Activated CD4-positive, alpha-beta T cell treated with anti-CD3 and anti-CD28 coated beads, Interleukin-2, amount 50 U/mL, for 16 hours (primary cell): ENCODE measurements at places on chromosomes 7 and 10.
A peak's percentile ranks its signal among the peaks of the same experiment; 100 is the strongest.

DNA sequence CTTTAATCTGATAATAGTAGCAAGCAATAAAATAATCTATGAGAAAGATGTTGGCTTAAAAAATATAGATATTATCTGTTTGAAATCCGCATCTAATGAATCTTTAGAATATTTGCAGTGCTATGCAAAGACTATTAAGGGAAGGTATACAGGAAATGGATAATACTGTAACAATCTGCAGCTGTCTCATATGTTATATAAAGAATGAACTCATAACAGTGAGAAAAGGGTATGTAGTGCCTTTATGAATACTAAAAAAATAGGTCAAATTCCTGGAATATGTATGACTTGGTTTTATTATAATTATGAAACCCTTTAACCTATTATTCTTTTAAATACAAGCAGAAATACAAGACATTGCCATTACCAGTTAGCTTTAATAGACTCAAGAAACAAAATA, 105.1 kb upstream of the GPR22 start:
- DNase-seq = no peak

DNA sequence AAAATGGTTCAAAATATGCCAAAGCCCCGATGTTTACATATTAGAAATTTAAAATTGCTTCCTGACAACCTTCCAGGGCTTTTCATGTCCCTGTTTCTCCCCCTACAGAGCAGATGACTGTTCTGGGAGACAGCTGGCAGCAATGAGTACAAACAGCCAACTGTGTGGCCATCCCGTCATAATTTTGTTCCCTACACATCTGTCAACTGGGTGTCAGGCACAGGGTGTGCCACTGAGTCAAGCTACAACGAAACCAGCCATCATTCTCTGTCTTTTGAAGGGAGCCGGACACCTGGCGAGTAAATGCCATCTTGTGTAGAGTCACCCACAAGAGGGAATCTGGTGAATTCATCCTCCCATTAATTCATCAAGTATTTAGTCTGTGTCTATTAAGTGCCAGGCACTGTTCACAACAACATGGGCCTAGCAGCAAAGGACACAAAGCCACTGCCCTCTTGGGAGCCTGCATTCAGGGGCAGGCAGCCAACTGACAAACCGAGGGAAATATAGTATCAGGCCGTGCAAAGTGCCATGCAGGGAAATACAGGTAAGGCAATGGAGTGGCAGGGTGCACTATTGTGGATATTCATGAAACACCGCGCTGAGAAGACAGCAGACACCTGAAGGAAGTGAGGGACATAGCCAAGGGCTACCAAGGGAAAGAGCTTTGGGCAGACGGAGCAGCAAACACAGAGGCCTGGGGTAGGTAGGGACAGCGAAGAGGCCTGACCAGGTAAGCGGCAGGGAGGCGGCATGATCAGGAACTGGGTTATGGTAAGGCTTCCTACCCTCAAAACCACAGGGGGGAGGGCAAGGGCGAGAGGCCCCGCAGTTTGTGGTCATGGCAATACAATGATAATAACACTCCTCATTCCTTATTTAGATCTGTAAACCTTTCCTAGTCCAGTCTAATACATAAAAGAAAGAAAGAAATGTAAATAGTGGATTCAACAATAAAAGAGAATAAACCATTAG, 213.6 kb downstream of the FAM107B start:
- no peak for DNase-seq

GRCh38 chr7:42315631-42316030, 78.6 kb upstream of the GLI3 start:
- DNase-seq = no peak

DNA sequence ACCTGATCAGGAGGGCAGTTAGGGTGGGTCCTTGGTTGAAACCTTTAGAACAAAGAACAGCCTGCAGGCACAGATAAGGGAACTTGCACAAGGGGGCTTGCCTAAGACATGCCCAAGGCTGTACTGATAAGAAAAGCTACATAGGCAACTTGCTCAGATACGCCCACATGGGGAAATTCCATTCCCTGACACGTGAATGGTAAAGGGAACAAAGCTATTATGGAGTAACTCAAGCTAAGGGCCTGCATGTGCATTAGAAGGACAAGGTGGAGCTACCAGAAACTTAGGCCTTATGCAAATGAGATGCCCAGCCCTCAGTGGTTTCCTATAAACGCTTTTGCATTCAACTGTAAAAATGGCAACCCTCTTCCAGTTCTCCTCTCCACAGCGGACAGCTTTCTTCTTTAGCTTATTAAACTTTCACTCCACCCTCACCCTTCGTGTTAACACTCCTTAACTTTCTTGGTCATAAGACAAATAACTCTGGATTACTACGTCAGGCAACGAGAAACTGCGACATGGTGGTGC, 1192.1 kb upstream of the CELF2 start:
- no peak for DNase-seq

DNA sequence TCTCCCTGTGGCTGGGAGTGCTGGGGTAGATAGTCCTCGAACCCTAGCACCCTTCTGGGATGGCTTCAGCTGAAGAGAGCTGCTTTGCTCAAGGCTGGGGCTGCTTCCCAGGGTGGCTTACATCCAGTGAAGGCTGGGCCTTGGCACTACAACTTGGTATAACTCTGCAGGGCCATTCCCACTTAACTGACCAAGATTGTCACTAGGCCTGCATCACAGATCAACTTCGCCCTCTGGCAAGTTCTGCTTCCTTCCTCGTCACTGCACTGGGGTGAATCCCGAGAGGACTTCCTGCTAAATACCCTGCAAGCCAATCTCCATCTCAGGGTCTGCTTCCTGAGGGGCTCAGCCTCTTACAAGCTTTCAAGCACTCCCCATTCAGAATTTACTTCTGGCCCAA, 195.2 kb downstream of the DOCK4 start:
- no peak for DNase-seq

- DNase-seq = no peak
Measured at GRCh38 chr7:132226046-132226956, 350.0 kb downstream of the PLXNA4 start.

DNA sequence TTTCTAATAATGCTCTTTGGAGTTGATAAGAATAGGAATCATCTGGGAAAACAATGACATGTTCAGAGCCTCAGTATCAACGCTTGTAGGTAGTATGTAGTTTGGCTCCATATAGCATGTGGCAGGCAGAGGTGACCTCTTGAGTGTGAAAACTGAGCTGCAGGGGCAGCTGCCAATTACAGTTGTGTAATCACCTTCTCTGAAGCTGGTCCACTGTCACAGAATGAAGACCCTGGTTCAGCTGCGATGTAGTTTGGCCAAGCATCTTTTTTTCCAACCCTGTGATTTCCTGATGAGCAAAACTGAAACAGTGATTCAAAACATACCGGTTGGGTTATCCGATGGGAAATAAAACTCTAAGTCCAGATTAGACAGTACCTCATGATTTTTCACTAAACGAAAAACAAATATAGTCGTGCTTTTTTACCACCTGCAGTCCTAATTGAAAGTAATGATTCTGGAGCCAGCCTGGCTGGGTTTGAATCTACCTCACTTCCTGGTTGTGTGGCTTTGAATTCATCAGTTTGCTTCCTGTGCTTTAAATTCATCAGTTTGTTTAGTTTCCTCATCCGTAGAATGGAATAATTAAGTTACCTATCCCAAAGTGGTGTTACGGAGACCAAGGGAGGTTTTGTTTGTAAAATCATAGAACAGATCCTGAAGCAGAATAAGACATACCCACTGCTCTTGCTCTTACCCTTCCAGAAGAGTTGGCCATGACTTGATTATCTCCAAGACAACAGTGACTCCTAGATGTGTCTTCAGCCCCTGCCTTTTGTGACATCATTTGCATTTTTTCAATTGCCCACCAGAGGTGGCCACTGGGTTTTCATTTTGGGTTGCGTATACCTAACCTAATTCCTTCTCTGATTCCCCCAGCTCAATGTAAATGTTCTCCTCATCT, 87.4 kb downstream of the CELF2 start:
- peak; percentile 32 for DNase-seq

GRCh38 chr7:66699998-66700397, 40.5 kb upstream of the RABGEF1 start:
- no peak for DNase-seq

GRCh38 chr10:118870467-118871243, 115.9 kb upstream of the CACUL1 start:
- DNase-seq = no peak
